ENCODE measurements at places on chromosomes 7 and 10.

DNA sequence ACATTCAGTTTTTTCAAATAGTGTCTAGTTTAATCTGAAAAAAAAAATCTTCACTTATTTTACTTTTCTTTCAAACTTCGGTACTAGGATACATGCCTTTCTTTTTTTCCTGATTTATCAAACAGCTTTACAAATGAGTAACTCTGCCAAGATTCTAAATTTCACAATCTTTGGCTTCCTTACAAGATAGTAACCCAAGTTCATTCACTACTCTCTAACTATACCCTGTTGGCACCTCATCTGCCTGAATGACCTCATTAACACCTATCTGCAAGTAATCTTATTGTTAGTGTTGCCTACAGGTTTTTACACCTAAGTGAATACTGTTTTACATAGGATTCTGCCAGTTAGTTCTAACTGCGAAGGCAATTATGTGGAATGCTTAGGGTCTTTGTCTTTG, 159.8 kb downstream of the FOXP2 start:
- DNase-seq = no peak

DNA sequence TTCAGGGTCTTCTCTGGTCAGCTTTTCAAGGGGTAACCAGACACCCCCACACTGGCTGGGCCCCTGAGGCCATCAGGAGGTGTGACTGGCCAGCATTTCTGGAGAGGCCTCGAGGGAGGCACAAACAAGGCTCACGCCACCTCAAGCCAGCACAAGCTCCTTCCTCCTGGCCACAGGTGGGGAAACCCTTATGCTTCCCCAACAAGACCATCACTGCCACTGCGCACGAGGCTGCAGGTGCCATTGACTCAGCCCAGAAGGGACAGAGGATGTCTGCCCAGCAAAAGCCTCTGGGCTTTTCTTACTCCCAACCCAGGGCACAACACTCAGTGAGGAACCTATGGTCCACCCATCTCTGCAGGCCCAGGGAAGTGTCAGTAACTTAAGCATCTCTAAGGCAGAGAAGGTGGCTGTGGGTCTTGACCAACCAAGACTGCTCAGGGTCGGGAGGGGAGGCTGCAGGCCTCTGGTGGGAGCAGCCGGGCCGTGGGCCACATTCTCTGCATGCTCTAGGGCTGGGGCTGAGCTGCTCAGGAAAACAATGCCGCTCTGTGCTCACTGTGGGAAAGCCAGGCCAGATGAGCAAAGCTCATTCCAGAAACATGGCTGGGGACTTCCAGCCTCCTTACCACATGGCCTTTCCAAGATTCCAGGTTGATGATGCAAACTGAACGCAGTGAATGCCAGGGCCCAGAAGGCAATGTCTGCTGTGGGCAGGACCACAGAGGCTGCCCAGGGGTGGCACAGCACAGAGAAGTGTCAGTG, 24.2 kb upstream of the RASSF4 start:
- no peak for DNase-seq

DNA sequence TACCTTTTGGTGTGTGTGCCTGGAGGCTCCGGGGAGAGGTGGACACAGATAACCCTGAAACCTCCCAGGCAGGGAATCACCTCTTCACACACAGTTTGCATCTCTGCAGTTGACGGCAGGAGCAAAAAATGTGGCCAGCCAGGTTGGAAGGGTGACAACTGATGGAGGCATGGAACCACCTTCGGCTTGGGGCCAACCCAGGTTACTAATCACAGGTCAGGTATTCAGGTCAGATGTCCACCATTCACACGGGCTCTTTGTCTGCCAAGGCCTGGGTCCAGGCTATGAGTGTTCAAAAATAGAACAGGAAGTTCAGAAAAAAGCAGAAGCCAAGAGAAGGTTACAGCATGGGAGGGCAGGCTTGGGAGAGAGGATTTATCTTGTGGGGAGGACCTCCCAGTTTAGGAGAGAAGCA, 137.2 kb upstream of the EFCAB10 start:
- peak; percentile 25 for DNase-seq

GRCh38 chr10:18205098-18205834, 65.0 kb downstream of the CACNB2 start:
- DNase-seq = no peak

- peak; percentile 88 for DNase-seq
These were observed 33.7 kb downstream of the NRBF2 start for GRCh38 chr10:63166742-63167258.

- DNase-seq = no peak
These were observed 5.1 kb downstream of the UBE2H start for GRCh38 chr7:129947701-129948100.

DNA sequence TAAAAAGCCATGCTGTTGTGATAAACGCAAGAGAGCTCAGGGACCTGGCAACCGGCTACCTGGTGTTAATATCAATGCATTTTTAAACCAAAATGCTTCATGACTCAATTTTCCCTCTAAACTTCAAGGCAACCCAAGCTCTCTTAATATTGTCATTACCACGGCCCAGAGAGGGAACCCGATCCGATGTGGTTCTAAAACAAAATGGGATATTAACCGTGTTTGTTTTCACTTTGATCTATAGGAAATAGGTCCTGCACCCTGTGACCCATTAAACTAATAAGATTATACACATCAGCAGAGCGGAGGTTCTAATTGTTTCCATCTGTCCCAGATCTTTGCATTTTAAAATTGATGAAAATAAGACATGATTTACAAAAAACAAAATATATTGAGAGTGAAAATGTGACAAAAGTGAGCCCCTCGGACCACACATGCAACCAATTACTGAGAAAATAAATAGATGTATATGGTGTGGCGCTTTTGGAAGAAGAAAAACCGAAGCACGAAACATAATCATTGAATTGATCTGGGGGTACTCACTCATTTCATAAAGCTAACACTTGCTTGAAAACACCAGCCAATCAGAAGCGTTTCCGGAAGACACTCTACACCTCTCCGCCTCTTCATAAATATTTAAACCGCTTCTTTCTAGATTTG, 290.3 kb upstream of the NFE2L3 start:
- no peak for DNase-seq

- DNase-seq = peak; percentile 28
These were observed 112.4 kb upstream of the JAZF1 start for GRCh38 chr7:28292834-28293526.

GRCh38 chr10:58063861-58064480, 203.7 kb downstream of the IPMK start:
- DNase-seq = no peak

DNA sequence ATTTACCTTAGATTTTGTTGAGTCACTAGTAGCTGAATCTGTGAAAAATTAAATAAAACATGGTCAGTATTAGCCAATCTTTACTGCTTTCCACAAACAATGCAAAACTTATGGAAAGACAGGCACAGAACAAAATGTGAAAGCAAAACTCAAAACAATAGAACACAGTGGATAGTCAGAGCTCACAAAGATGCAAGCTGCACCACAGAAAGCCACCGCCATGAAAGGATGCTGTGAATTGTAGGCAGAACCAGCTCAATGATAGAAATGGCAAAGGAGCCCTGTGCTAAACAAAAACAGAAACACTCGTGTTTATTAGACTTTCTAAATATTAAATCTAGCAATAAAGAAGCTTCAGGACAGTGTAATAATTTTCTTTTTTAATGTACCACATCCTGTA, 134.4 kb downstream of the ARHGAP21 start:
- no peak for DNase-seq

DNA sequence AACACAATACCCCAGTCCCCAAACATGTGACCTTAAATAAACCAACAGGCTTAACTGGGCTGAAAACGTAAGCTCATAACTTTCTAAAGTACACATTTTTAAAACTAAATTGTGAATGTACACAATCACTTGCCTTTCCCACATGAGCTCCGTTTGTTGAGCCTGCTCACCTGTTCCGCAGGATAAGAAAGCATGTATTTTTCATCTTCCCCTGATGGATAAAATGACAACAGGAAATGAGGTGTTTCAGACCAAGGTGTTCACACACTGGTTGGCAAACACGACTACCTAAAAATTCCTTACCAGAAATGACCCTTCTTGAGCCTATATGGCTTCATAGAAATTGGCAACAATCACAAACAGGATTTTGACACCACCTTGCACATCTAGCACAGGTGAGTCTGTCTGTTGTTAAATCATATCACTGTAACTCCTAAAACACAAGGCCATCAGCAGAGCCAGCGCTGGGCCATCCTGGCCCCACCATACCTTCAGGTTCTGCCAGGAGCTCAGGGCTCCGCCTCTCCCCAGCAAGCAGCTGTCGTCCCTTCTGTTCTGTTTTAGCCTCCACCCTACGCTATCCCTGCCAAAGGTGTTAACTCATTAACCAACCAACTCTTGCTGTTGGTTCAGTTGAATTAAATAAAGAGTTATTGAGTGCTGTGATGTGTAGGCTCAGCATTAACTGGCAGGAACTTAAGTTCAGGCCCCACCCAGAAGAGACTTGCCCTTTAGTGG, 73.6 kb upstream of the RNF32 start:
- DNase-seq = no peak

DNA sequence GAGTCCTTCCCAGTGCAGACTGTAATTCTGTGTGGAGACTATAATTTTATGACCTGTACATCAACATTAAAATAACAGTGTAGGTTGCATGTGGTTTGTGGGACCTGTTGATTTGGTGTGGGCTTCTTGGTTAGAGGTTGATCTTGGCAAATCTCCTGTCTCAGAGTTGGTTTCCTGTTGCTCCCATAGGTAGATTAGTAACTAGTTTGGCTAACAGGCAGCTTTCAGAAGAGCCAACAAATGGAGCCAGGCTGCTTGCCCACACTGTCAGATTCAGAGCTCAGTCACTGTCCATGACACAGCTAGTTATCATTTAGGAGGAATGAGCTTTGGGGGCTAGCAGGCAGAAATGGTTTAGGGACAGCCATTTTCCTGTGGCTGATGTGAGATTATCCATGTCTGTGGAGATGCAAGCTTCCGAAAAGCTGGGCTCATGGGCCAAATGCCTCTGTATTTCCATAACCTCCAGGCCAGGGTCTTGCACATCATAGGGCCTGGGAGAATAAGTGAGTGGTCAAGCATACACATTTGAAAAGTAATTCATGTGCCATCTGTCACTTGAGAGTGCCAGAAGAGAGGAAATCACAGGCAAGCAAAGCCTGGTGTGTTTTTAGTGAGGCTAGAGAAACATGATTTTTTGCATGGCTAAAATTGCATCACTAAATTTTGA, 33.4 kb downstream of the CCM2 start:
- no peak for DNase-seq

DNA sequence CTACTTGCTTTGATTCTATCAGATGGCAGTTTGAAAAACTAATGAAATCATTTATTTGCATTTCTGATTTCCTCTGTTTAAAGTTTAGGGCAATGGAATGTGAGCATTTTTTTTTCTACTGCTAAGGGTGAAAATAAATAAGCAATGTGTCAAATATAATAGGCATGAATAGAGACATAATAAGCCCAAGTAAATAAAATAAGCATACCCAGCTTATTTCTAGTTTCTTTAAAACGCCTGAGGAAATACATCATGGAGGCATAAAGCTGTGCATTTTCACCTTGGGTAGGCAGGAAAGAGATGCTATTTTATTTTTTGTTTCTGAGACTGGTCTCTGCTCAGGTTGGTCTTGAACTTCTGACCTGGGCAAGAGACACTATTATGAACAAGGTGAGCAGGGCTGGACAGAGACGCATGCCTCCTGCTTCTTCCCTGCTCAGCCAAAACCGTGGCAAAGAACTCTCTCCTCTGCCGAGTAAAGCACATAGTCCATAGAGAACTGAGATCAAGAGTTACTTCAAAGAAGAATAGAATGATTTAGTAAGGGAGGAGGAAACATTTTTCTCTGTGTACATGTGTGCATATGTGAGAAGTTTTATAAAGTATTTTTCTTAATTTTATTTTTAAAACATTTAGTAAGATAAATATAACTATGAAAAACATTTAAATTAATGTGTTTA, 138.1 kb downstream of the GNAI1 start:
- DNase-seq = no peak

- DNase-seq = no peak
These were observed 9.0 kb upstream of the HSPB1 start for GRCh38 chr7:76293407-76293901.

GRCh38 chr10:109618301-109618700, 305.0 kb downstream of the XPNPEP1 start:
- no peak for DNase-seq

- no peak for DNase-seq
These were observed 128.7 kb downstream of the SAMD9 start for GRCh38 chr7:92988941-92989545.

DNA sequence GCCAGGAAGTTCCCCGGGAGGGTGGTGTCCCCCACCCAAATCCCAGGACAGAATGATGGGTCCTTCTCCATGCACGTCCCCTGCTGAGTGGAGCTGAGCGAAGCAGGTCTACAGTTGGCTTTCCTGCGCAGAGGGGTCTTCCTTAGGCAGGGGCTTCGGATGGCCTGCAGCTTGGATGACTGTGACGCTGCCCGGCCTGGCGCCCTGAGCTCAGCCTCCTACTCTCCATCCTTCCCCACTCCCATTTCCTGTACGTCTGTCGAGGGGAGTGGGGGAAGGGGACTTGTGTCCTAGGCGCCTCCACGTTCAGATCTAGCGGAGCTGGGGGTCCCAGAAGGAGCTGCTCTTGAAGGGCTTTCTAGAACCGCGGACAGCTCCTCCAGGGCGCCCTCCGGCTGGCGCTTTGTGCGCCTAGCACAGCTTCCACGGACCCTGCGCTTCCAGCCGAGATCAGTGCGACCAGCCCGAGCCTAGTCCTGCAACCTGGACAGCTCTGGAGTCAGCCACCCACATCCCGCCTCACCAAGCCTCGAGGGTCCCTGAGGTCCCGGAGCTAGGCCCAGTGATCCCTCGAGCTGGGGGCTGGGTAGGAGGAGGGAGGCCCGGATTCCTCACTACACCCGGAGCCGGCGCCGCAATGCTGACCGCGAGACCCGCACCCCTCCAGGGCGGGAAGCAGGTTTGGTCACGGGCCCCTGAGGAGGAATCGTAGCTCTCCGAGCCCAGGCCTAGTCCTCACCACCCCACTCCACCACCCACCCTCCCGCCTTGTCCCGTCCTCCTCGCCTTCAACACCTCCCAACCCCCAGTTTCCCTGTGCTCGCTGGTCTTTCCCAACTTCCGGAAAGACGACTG, 1.9 kb downstream of the GRID1 start:
- peak; percentile 36 for DNase-seq

DNA sequence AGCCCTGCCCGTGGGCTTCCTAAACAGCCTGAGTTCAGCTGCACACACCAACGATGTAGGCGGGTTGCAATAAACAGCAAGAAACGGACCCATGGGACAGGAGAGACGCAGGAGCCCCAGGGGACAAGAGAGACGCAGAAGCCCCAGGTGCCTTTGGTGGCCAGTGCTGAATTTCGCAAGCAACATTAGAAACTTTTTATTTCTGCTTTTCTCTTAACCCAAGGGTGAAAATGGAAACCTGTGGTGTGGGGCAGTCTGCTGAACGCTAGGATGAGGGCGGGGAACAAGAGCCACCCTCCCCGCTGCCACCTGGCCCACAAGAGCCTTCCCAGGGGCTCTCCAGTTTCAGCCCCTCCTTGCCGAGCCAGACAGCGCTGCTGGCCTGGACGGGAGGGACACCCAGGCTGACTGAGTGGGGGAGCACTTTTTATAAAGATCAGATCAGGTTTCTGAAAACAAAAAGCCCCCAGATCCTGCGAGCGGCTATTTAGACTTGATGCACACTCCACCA, 20.0 kb upstream of the GPR146 start:
- DNase-seq = peak; percentile 53

- DNase-seq = no peak
These were observed 53.7 kb upstream of the SP4 start for GRCh38 chr7:21374134-21374533.

GRCh38 chr7:15087771-15088170, 185.2 kb upstream of the DGKB start:
- no peak for DNase-seq

- no peak for DNase-seq
These were observed 12.5 kb upstream of the ARPC1A start for GRCh38 chr7:99313204-99313573.

Data from hematopoietic multipotent progenitor cell treated with erythropoietin and hydrocortisone succinate and interleukin-3 and kit ligand, for 6 days (in vitro differentiated cells).